Smooth muscle cell of trachea (primary cell): ENCODE measurements at places on chromosomes 2 and 18. TPM values are rescaled to one million over a fixed set of nuclear protein-coding genes. Genes with fewer than 3 reads are reported as not detected.

ABCB11 gene
- total RNA-seq: under 0.01 TPM in 1 of 2 replicates, not detected in the other

SP140 gene
- 0.33 and 0.87 TPM in 2 replicates for total RNA-seq

NPPC gene
- total RNA-seq: not detected in 2 replicates

ZSWIM2 gene
- under 0.01 TPM in 1 of 2 replicates, not detected in the other for total RNA-seq

CXCR1 gene
- total RNA-seq: not detected in 2 replicates

UGT1A4 gene
- total RNA-seq: not detected in 2 replicates

LYPD6B gene
- total RNA-seq: not detected in 2 replicates

GALR1 gene
- total RNA-seq: under 0.01 TPM in 1 of 2 replicates, not detected in the other

SKOR2 gene
- not detected in 2 replicates for total RNA-seq

SERPINB13 gene
- total RNA-seq: not detected in 2 replicates

ITPRID2 gene
- total RNA-seq: 175 and 289 TPM in 2 replicates
